ENCODE measurements at places on chromosomes 5 and 9.

- no peak for DNase-seq
Measured at GRCh38 chr9:123978981-123979380, 32.6 kb upstream of the LHX2 start.

DNA sequence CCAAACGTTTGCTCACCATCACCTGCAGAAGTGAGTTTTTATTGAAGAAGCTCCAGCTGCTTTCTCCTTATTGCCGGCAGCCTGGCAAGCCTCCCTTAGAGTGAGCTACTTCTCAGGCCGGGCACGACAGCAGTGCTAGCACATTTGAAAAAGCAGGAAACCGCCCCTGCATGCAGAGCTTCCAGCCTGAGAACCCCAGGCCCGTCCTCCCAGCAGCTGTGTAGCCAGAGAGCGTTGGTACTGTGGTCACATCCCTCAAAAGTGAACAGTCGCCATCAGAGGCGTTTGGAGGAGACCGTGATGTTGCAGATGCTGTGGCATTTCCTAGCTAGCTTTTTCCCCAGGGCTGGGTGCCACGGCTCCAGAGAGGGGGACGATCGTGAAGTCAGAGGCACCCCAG is 23.5 kb downstream of the SLC25A25 start:
- no peak for DNase-seq

DNA sequence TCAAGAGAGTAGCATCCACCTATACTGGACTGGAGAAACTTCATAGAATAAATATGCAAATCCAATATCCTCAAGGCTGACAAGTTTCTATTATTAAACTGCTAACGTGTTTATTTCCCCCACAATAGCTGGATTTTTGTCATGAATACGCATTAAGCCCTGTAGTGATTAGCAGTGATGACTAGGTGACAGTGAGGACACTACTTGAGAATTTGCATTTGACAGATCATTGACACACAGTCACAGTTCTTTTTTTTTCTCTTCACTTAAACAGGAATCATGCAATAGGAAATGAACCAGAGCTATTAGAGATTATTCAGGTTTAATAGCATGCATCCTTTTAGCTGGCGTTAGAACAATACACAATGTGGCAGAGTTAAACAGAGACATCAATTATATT is 35.3 kb downstream of the MPDZ start:
- DNase-seq: no peak

- no peak for DNase-seq
Measured at GRCh38 chr9:89179540-89179894, 899 bp upstream of the SHC3 start.

GRCh38 chr9:33517373-33517772 is 6.7 kb upstream of the ANKRD18B start:
- no peak for DNase-seq

DNA sequence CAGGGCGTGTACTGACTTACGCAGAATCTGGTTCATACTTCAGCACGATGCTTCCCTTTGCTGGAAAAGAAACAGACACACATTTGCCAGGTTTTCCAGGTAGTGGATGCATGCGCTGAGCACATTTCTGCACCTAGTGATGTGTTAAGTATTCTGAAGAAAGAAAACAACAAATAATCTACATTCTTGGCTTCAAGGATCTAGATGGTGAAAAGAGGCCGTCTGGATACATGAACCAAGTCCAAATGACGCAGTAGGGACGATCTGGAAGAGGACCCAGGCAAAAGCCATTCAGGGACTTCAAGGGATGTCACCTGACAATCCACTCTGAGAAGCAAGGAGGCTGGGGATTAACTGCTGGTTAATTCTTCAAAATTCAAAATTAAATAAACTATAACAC is 30.4 kb downstream of the NSUN2 start:
- no peak for DNase-seq

DNA sequence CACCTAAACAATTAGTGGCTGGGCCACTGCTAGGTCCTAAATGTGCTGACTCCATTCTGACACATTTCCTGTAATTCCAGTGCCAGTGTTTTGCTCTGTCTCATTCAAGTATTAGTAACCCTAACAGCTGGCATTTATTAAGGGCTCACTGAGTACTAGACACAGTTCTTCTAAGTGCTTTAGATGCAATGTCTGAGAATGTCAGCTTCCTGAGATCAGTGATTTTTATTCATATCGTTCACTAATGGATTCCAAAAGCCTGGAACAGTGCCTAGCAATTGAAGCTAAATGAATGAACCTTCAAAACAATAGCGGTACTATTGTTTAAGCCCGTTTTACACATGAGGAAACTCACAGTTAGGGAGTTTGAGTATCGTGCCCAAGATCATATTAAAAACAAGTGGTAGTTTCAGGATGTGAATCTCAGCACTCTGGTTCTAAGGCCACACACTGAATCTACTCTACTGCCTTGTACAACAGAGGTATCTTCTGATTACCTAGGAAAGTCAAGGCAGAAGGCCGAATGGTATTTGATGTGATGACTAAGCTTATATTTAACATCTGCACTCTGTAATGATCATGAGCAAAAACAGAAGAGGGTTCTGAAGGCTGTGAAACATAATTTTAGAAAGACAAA is 304.0 kb downstream of the PJA2 start:
- no peak for DNase-seq

Data from activated CD4-positive, alpha-beta T cell treated with anti-CD3 and anti-CD28 coated beads, Interleukin-2, Interleukin-4, amounts not matched to agents 100 ng/mL and 50 ng/mL, durations not matched to agents 16 hours and 8 hours (primary cell).